ENCODE measurements at places on chromosomes 11 and 22.
A peak's percentile ranks its signal among the peaks of the same experiment; 100 is the strongest.

GRCh38 chr11:85827748-85828639, 17.1 kb upstream of the SYTL2 start:
- DNase-seq, result peak; percentile 89

- peak; percentile 17 for DNase-seq
Observed at GRCh38 chr11:18617688-18618341, 16.3 kb downstream of the SPTY2D1 start.

DNA sequence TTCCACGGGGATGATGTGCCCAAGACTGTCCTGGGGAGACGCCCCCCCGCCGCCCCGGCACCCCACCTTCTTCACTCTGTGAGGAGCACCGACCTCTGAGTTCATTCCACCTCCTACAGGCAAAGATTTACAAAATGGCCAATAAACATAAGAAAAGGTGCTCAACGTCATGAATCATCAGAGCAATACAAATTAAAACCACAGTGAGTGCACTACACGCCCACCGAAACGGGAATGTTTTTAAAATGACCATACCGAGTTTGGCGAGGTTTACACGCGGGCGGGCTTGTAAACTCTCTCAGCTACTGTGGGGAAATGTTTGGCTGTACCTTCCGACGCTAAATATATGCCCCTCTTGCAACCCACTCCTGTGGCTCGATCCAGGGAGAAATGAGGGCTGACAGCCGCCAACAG, 7.9 kb downstream of the NPTXR start:
- DNase-seq, result peak; percentile 88

GRCh38 chr11:15649371-15650104, 534.8 kb downstream of the INSC start:
- no peak for DNase-seq

DNA sequence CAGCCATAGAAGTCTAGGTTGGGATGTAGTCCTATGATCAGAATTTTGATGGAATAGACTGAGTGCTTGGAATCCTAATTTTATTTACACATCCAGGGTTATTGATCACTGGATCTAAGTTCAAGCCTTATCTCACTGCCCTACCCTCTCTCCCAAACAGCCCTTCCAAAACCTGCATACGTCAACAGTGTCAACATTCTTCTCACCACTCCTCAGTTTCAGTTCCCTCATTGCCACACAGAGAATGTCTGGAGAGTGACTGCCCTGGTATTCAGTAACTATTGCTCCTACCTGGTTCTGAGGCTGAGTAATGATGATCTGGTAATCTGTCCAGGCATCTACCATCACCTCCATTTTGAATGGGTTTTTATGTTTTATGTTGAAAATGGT, 60.0 kb downstream of the GLYATL1 start:
- DNase-seq, result no peak

- no peak for DNase-seq
Observed at GRCh38 chr22:44400763-44401060, 88.0 kb upstream of the SHISAL1 start.

GRCh38 chr11:69144316-69145049, 11.3 kb upstream of the SMIM38 start:
- DNase-seq, result no peak

DNA sequence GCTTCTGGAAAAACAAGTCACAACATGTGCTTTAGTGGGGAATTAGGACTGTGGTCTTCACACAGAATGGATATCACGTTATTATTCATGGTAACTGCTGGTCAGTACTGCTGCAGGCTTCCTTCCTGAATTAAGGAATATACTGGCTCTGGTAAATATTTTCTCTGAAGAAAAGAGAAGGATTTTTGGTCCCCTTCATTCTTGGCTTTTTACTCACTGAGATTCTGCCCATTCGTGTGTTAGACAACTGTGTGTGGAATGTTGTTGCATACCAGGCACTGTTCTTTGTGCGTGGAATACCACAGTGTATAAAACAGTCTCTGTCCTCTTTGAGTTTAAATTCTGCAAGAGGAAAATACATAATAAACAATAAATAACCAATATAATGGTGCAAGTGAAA, 80.3 kb downstream of the ALX4 start:
- peak; percentile 48 for DNase-seq
